ENCODE measurements at places on chromosomes 6 and 20. TPM values are rescaled to one million over a fixed set of nuclear protein-coding genes. Genes with fewer than 3 reads are reported as not detected.

SLC35F1 gene
- 6.4 TPM for total RNA-seq

ESR1 gene
- total RNA-seq: 1.6 TPM

MATN4 gene
- total RNA-seq: not detected

BMP5 gene
- 0.93 TPM for total RNA-seq

DAAM2 gene
- total RNA-seq: 19.1 TPM

ETV7 gene
- not detected for total RNA-seq

TINAG gene
- total RNA-seq: 0.41 TPM

SENP6 gene
- total RNA-seq: 54.2 TPM

CST7 gene
- 0.66 TPM for total RNA-seq

DNA sequence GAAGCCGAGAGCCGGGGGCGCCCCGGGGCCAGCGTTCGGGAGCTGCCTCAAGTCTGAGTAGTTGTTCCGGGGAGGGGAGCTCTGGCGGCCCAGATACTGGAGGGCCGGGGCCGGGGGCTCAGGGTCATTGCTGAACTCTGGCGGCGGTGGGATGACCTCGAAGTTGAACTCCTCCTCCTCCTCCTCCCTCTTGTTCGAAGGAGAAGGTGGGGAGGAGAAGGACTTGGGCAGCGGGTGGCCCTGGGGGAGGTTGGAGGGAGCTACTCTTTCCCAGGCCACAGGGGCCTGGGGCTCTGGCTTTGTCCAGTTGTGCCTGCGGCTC is 37.7 kb downstream of the C6orf132 start:
- peaks cover 14% of the 10 kb centered on the region for H3K27me3 ChIP-seq
- H3K4me3 ChIP-seq: peak overlapping the region; percentile 67
- peaks cover 43% of the 10 kb centered on the region for H3K4me1 ChIP-seq
- H3K36me3 ChIP-seq: no peaks in the 10 kb centered on the region
- DNase-seq: no peak

- no peaks in the 10 kb centered on the region for H3K27me3 ChIP-seq
- H3K4me3 ChIP-seq: no peak overlapping the region
- H3K27ac ChIP-seq: no peak overlapping the region
- no peaks in the 10 kb centered on the region for H3K36me3 ChIP-seq
Measured at GRCh38 chr6:5525209-5525608, 263.9 kb downstream of the FARS2 start.

DNA sequence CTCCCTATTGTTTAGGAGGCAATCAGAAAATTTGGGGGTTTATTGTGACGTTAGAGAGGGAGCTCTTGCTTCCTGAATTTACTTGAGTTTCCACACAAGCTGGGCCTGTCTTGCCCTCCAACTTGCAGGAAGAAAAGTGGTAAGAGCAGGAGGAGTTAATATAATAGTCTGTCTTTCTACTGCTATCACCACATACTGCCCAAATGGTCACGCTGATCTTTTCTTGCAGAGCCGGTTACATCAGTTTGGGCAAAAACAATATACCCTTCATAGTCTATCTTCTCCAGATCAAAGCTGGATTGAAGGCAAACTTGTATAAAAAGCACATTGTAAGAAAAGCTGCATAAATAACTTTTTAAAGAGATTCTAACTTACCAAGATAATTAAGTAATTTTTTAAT is 46.3 kb upstream of the ECHDC1 start:
- no peaks in the 10 kb centered on the region for H3K27me3 ChIP-seq
- no peak overlapping the region for H3K27ac ChIP-seq
- no peaks in the 10 kb centered on the region for H3K36me3 ChIP-seq
- no peak for DNase-seq
- no peak overlapping the region for H3K4me3 ChIP-seq

- peak overlapping the region; percentile 99 for H3K27ac ChIP-seq
- H3K4me1 ChIP-seq: peaks cover 46% of the 10 kb centered on the region
- peaks cover 29% of the 10 kb centered on the region for H3K36me3 ChIP-seq
- H3K4me3 ChIP-seq: peak overlapping the region; percentile 83
- H3K27me3 ChIP-seq: no peaks in the 10 kb centered on the region
- peak; percentile 51 for DNase-seq
Measured at GRCh38 chr6:12012558-12013306, 620 bp downstream of the HIVEP1 start.

GRCh38 chr20:1266167-1266973 is at the start of gene SNPH:
Gene SNPH, plus strand, starts transcription at chr20:1266294. Its CDS starts 29,946 bp downstream, at chr20:1296240.
- DNase-seq: peak; percentile 84
- H3K36me3 ChIP-seq: no peaks in the 10 kb centered on the region
- H3K4me1 ChIP-seq: peaks cover 37% of the 10 kb centered on the region
- peaks cover 5% of the 10 kb centered on the region for H3K27me3 ChIP-seq
- peak within 1 kb of the TSS; percentile 70 for H3K27ac ChIP-seq

DNA sequence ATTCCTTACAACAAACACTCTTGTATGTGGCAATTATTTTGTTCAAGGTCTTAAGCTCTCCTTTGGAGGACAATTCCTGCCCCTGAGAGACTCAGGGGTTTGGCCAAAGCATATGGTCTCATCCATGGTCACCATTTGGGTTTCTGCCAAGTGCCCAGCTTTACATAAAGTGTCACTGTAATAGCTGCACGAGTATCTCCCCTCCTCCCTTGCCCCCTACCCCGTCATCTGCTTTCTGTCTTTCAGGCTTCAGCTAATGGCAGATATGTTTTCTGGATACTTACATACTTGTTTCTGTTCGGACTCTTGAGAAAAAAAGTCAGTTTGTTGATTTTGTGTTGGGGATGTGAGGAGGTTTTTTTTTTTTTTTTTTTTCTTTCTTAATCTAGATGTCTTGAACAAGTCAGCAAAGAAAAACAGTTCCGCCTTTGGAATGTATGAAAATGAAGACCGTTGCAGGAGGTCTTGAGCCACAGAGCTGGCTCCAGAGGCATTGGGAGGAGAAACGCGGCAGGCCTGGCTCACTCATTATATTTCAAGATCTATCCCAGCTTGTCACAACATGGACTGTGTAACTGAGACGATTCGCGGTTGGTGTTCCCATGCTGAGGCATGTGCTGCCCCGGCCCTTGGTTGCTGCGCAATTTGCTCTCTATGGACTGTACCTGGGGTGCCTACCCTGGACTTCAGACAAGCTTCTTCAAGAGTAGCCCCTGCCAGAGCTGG is 32.6 kb upstream of the STX16 start:
- no peak overlapping the region for H3K27ac ChIP-seq
- DNase-seq: no peak
- H3K4me3 ChIP-seq: no peak overlapping the region
- H3K4me1 ChIP-seq: no peaks in the 10 kb centered on the region
- no peaks in the 10 kb centered on the region for H3K36me3 ChIP-seq
- H3K27me3 ChIP-seq: peaks cover 44% of the 10 kb centered on the region

DNA sequence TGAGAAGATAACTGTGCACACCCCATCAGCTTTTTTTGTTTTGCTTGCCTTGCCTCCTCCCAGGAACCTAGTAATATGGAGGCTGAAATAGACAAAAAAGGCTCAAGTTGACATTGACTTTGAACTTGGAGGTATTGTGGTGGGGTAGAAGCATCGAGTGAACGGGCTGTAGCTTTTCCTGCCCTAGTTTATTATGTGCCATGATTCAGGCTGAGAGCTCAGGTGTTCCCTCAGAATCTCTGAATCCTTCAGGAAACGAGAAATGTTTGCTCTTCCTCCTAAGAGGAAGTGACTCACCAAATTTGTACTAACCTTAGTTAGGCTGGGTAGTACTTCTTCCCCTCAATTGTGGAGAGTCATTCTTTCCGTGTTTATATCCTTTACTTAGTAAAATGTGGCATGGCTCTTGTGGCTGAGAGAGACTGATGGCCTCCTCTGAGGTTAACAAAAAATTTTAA is 98.8 kb downstream of the SASH1 start:
- peak overlapping the region; percentile 68 for H3K27ac ChIP-seq
- no peak for DNase-seq
- no peaks in the 10 kb centered on the region for H3K36me3 ChIP-seq
- peaks cover 37% of the 10 kb centered on the region for H3K4me1 ChIP-seq
- H3K4me3 ChIP-seq: no peak overlapping the region

GRCh38 chr6:44629636-44630035 is 242.1 kb downstream of the CDC5L start:
- H3K4me3 ChIP-seq: no peak overlapping the region
- H3K36me3 ChIP-seq: no peaks in the 10 kb centered on the region
- peaks cover 63% of the 10 kb centered on the region for H3K27me3 ChIP-seq
- no peak overlapping the region for H3K27ac ChIP-seq
- DNase-seq: no peak

DNA sequence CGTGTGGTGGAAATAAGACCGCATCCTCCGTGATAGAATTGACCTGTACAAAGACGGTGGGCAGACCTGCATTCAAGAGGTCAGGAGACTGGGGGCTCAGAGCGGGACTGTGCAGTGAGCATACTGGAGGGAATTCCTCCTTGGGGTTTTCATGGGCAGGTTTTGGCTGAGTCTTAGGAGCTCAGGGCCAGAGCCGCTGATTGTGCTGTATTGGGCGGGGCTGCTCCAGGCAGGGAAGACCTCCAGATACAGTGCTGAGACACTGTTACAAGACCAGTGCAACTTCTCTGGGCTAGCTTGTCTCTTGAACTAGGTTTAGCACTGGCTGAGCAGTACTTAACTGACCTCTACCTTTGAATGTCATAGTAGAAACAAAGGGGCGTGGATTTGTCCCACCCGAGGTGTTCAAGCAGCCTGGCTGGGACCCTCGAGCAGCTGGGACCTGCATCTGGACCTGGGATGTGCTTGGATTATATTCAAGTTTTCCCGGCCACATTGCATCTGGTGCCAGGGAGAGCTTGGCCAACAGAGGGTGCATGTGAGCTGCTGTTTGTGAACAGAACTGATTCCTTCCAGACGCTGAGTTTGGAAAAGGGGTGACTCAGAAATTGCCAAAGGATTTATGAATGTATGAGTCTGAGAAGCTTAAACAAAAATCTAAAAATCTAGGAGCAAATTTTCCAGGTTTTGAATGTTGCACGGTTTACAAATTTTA is 33.4 kb upstream of the SLC22A1 start:
- no peak overlapping the region for H3K4me3 ChIP-seq
- peaks cover 97% of the 10 kb centered on the region for H3K36me3 ChIP-seq
- peaks cover 8% of the 10 kb centered on the region for H3K4me1 ChIP-seq
- no peak overlapping the region for H3K27ac ChIP-seq
- H3K27me3 ChIP-seq: no peaks in the 10 kb centered on the region

- H3K36me3 ChIP-seq: peaks cover 17% of the 10 kb centered on the region
- DNase-seq: peak; percentile 74
Measured at GRCh38 chr6:36679043-36679833, 724 bp downstream of the CDKN1A start.

DNA sequence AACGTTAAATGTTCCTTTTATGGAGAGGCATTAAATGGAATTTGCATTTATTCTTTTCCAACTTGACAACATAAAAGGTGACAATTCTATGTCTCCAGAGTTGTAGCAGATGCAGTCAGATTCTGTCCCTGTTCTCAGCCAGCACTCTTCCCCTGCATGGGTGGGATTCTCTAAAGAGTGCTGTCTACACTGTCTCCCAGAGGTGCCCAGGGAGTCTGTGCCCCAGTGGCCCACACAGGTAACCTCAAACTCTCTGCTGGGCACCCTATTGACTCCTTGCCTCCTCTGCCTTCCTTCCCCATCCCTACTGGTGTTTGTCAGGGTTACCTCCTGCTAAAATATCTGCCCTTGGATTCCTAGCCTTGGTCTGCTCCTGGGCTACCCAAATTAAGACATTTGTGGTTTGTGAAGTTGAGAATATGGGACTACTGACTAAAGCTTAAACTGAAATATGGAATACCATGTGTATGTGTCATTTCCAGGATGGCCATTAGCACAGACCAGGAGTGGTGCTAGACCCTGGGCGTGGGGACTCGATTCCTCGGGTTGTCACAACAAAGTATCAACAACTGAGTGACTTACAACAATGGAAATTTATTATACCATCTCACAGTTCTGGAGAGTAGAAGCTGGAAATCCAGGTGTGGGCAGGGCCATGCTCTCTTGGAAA is 284.7 kb downstream of the CDH26 start:
- H3K4me1 ChIP-seq: no peaks in the 10 kb centered on the region
- no peak for DNase-seq
- no peak overlapping the region for H3K27ac ChIP-seq
- H3K4me3 ChIP-seq: no peak overlapping the region
- H3K36me3 ChIP-seq: no peaks in the 10 kb centered on the region

GRCh38 chr6:165987483-165988301 is 180.0 kb downstream of the TBXT start:
- peaks cover 81% of the 10 kb centered on the region for H3K27me3 ChIP-seq
- H3K4me1 ChIP-seq: peaks cover 29% of the 10 kb centered on the region
- peak overlapping the region; percentile 71 for H3K4me3 ChIP-seq
- peak overlapping the region; percentile 52 for H3K27ac ChIP-seq

DNA sequence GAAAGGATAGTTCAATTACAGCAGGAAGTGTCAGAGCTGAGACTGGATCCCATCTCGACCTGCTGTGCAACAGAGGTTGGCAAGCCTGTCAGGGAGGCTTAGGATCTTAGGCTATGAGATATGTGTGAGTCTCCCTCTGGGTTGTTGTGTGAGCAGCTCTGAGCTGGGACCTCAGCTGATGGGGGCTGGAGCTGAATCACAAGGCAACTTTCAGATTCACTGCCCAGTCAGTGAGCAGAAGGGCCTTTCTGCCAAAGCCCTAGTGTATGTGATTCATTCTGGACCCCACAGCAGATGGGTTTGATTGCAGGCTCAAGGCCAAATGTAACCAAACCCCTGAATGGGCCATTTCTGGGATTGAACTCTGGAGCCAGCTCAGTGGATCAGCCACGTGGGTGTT is 4.5 kb downstream of the PI3 start:
- H3K4me3 ChIP-seq: no peak overlapping the region
- H3K27ac ChIP-seq: no peak overlapping the region
- DNase-seq: no peak
- H3K4me1 ChIP-seq: no peaks in the 10 kb centered on the region
- H3K27me3 ChIP-seq: peaks cover 37% of the 10 kb centered on the region
